NCI-H748 treated with DMSO at 0.1 percent for 48 hours (cell line): ENCODE measurements at places on chromosomes 12 and 14.
A peak's percentile ranks its signal among the peaks of the same experiment; 100 is the strongest.

- no peak for DNase-seq
Measured at GRCh38 chr12:54385251-54385914, 850 bp upstream of the ZNF385A start.

- DNase-seq, result no peak
Measured at GRCh38 chr12:108228746-108229145, 99.7 kb downstream of the WSCD2 start.

DNA sequence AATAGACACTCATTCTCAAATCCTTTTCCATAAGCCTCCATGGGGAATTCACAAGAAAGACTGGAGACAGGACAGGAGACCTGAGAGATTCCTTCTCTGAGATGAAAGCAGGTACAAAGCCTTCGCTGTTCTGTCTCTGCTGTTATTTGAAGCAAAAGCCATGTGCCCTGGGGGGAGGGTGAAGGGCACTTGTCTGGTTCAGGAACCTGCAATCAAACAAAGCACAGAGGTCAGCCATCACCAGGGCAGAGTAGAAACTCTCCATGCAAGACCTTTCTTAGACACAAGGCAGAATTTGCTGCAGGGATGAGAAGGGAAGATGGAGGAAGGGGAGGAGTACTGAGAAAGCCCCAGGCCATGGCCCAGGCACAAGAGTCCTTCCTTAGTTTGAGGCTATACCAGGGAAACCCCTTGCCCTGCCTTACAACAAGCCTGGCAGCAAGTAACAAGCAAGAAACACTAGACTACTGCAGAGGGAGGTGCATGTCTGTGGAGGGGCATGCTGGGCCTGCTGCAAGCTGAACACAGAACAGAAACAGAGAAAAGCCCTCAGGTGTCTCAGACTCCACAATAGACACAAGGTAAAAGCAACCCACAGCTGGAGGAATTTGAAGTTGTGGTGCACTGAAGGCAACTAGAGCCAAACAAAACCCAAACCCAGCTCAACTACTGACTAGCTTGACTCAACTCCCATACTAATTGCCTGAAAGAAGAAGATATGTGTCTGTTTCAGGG is 7.8 kb upstream of the ART4 start:
- no peak for DNase-seq

DNA sequence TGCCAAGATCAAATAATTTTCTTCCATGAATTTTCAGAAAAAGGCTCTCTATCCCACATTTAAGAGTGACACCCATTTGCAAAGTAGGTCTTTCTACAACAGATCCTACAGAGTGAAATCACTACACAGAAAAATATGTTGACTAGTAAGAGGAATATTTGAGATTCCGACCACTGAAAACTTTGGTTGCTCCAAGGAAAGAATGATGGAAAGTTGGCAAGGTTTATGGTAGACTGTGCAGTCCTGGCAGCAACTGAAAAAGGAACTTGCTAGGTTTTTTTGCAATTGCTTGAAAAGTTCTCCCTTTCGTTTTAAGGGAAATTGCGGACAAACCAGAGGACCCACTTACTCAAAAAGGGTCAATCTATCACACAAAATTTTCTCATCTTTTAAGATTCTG is 83.1 kb upstream of the TSPAN8 start:
- no peak for DNase-seq

DNA sequence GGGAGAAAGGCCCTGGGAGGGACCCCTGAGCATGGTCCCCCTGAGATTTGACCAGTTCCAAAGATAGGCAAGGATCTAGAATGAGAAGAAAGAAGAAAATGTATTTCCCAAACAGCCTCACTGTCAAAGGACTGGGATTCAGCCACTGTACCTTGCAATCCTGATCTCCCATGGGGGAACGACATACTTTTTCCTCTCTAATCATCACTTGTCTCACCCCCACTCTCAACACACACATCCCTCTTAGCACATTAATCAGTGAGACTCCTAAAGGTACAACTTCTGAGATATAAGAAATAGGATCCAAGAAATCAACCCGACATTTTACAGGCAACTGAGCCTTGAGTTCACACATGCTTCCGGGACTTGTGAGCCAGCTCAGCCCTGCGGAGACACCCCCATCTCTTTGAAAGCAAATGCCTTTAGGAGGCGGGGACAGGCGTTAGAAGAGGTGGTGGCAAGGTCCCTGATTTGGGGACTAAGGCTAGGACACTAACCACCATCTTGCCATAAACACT is 1.4 kb downstream of the MAP3K9 start:
- no peak for DNase-seq

DNA sequence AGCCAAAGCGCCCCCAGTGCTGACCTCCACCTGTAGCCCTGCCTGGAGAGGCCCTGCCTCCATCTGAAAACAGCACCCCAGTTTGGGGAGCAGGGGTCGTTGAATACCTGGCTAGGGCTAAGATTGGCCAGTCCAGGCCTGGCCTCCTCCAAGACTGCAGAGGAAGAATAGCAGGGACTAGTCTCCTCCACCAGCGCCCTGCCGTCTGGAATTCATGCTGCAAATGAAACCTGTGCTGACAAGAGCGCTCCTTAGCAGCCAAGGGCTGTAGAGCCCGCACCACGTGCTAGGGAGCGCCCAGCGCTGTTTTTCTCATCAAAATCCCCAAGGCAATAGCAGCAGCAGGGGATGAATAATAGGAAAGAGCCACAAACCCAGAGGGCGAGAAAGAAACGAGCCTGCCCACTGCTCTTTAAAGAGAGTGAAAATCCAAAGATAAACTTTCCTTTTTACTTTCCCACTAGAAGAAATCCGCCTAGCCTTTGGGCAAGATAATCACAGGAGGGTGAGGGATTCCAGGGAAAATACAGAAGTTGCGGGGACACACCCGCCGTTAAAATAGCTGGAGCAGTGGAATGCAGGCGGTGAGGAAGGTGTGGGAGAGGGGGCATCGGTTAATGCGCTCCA is 3.3 kb downstream of the COL2A1 start:
- peak; percentile 51 for DNase-seq

DNA sequence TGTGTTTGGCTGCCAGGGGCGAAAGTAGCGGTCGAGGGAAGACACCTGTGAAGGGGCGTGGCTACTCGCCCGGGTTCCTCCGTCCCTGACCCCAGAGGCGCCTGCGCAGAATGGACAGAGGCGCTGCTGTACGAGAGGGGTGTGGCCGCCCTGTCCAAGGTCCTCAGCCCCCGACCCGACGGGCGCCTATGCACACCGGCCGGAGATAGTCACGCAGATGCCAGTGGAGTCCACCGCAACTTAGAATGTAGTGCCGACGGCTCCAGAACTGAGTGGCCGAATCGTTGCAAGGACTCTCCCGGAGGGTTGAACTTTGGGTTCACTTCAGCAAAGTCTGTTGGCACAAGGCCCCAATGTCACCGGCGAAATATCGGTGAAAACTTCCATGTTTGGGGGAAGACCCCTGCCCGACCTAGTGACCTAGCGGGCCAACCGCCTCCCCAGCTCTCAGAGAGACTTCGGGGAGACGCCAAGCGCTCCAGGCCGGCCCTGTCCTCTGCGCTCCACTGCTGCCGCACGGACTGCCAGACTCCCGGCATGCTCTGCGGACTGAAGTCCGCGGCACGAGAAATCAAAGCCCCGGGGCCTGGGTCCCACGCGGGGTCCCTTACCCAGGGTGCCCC is 541 bp upstream of the RNU6-7 start:
- peak; percentile 80 for DNase-seq

- DNase-seq, result peak; percentile 15
Measured at GRCh38 chr12:14605401-14605989, 37.8 kb upstream of the PLBD1 start.

GRCh38 chr12:59834659-59835474 is 239.0 kb downstream of the SLC16A7 start:
- DNase-seq, result peak; percentile 7

GRCh38 chr14:23164949-23165348 is 18.5 kb downstream of the SLC7A8 start:
- DNase-seq, result no peak
